CD4-positive, alpha-beta T cell treated with Interleukin-6 for 4 hours (primary cell): ENCODE measurements at places on chromosomes 2 and 18.

DNA sequence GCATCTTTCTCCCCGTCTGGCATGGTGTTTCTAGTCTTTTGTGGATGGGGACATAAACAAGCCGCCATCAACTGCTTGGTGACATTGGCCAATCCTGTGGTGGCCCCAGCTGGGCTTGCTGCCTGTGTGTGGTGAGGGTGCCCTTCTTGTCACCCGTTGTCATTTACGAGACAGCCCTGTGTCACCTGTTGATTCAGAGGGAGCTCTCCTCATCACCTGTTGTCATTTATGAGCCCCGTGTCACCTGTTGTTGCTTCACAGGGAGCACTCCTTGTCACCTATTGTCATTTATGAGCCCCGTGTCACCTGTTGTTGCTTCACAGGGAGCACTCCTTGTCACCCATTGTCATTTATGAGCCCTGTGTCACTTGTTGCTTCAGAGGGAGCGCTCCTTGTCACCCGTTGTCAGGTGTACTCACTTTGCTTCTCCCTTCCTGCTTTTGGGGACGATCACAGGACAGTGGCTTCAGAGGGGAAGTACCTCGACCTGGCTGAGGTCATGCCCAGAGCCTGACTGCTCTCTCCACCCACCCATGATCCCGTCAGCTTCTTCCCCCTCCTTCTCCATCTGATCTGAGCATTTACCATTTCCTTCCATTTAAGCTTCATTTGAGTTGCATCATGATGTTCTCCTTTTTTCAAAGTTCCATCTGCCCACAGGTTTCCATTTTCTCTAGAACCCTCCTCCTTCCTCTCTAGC lies 29.1 kb downstream of the HPCAL1 start:
- peak; percentile 67 for DNase-seq

- DNase-seq = no peak
Observed at GRCh38 chr2:143787674-143788073, 658.5 kb downstream of the ARHGAP15 start.

DNA sequence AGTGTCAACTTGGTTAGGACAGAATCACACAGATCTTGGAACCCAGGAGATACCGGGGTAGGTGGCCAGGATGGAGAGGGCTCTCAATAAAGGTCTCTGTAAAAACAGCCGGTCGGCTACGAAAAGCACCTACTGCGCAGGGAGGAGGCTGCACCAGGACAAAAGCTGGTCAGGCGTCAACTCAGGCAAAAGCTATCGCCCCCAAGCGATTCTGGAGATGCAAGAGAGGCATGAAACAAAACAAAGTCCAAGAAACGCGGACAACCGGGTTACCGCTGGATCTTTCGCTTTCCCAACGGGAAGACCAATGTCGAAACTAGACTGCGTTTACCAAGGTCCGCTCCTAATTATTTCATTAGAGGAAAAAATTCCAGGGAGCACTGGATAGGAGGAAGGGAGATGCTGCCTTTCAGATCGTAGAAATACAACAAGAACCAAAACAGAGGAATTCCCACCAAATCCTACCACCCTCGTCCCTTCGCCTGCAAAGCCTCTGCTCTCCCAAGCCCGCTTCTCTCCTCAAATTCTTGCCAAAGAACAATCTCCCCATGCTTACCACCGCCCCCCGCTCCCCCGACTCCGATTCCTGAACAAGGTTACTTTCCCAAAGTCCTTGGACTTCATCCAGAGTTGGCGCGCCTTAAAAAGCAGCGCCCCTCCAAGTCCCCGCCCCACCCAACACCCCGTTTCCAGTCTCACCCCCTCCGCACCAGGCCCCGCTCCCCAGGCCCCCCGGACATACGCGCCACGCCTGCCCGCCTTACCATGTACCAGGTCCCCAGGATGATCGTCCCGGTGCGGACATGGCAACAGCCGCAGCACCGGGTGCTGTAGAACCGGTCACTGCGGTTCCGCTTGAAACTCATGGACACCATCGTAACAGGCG lies 539 bp downstream of the LAPTM4A start:
- peak; percentile 24 for DNase-seq

- no peak for DNase-seq
Observed at GRCh38 chr2:144472046-144472412, 47.9 kb downstream of the ZEB2 start.

- peak; percentile 27 for DNase-seq
Observed at GRCh38 chr2:190519975-190520767, 14.4 kb downstream of the NEMP2 start.

GRCh38 chr2:172082105-172082943 lies 3.0 kb upstream of the DLX1 start:
- no peak for DNase-seq

DNA sequence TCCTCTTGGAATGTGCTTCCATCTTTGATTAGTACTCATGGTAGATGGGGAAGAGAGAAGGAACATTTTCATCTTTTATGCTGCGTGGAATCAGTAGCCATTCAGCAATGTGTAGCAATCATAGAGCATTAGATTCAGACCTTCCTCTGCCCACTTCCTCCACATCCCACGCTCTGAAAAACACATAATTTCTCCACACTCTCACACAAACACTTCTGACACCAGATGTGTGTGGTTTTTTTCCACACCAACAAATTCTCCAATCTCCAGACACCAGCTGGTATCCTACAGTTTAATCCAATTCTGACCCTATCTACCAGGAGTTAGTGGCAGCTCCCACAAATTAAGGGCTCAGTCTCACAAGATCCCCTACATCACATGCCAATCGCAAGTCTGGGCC lies 103.3 kb downstream of the AOX1 start:
- DNase-seq = no peak

GRCh38 chr2:177326005-177326404 lies 61.5 kb upstream of the NFE2L2 start:
- DNase-seq = no peak

DNA sequence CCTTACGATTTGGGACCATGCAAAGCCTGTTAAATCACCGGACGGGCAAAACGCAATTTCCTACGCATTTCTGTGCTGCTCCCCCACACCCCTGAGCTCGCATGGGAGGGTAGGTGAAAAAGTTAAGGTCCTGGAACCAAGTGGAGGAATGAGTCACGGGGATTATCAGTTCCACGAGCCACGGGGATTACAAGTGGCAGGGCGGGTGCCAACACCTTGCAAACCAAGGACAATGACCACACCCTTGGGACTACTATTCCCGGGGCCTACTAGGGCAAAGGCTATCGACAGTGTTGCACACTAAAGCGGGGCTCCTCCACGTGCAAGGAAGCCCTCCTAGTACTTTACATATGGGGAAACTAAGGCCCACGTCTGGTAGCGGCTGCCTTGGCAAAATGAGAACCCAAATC lies 447 bp downstream of the RETSAT start:
- DNase-seq = no peak

DNA sequence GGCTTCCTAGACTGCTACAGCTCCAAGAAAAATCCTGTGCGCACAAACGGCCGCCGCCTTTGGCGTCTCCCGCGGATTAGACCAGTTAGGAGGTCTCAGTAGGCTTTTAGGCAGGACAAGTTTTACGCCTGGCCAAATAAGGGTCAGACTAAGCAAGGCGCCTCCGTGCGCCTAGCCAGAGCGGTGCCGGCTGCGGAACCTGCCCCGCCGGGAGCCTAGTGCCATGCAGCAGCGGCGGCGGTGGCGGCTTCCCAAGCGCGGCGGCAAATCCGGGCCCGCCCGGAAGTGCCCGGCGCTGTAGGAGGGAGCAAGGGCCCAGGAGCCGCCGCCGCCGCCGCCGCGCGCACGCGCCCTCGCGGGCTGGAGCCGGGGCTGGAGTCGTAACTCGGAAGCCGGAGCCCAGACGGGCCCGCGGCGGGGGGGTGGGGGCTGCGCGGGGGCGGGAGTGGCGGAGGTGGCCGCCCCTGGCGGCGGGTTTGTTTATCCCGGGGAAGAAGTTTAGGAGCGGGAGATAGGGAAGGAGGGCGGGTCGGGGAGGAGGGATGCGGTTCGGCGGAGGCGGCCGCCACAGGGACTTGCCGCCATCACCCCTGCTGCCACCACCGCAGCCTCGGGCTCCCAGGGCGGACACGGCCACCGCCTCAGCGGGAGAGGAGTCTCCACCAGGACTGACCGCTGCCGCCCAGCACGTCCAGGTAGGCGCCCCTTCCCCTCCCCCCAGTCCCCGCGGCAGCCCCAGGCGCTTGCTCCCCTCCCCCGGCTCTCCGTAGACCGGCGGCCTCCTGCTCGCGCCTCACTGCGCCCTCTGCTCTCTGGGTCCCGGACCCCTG lies at the start of gene SPOPL:
Gene SPOPL, plus strand, starts transcription at position 346 of the 830 bp plus-strand sequence. CDS start 48,447 bp downstream, outside the sequence.
- DNase-seq = peak; percentile 85

DNA sequence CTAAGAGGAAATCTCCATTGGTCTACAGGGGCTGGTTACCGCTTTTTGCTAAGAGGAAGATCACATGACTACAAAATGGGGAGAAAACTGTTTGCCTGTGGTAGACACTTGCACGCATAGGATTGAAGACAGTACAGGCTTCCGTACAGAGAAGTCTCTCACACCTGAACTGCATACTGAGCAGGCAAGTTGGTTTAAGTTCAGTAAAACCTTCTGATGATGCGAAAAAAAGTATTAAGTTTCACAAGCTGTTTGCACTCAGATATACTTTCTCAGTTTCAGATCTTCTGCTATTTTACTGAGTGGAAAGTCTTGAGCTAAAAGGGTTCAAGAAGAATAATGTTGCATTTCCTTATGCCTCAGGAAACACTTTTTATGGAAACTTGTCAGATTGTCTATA lies 292.2 kb upstream of the MC4R start:
- no peak for DNase-seq

DNA sequence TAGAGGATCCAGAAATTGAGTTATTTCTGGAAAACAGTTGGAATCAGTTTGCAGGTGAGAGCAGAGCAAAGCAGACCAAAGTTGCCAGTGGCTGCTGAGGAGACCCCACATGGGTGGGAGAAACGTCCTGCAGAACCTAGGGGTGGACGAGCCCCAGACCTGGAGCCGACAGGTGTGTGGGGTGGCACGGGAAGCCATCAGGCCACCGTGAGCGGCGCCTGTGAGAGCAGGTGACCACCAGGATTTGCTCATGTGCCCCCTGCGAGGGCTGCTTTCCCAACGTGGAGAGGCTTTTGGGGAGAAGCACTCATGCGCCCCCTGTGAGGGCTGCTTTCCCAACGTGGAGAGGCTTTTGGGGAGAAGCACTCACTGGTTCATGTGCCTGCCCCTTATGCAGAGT lies 116.8 kb upstream of the NFATC1 start:
- DNase-seq = no peak

- DNase-seq = no peak
Observed at GRCh38 chr2:173171924-173172643, 96.4 kb downstream of the MAP3K20 start.

DNA sequence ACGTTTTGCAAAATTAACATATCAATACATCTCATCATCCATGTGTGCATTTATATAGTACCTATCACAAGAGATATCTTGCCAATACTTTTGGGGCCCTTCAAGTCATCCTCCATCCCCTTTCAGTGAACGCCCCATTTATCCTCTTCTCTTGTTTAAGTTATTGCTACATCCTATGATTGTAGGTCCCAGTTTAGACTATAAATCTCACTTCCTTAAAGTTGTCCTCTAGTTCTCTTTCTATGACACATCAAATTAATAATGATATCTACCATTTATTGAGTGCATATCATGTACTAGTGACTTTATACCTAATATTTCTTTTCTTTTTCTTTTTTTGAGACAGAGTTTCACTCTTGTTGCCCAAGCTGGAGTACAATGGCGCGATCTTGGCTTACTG lies 28.8 kb upstream of the FBXO11 start:
- no peak for DNase-seq

DNA sequence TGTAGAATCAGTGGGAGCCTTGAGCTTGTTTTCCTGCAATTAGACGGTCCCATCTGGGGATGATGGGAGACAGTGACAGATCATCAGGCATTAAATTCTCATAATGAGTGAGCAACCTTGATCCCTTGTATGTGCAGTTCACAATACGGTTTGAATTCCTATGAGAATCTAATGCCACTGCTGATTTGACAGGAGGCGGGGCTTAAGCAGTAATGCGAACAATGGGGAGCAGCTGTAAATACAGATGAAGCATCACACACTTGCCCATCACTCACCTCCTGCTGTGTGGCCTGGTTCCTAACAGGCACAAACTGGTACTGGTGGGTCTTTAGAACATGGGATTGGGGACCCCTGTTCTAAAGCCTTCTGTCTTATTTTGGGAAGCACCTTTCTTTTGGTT lies 17.9 kb upstream of the NYAP2 start:
- no peak for DNase-seq

DNA sequence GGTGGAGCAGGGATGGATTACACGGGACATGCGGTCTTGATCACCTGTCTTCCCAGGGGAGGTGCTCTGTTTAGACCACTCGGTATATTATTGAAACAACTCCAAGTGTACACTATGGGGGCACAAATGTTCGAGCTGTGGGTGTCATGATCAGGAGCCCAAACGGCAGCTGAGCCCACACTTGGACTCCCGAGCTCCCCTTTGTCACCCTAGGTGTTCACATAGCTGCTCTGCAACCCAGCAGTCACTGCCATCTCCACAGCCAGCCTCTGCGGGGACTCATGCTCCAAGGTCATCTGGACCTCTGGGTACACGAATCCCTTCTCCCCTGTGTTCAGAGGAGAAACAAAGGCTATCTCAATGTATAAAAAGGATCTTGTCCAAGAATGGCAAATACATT lies 46.0 kb downstream of the CAPN13 start:
- no peak for DNase-seq

- no peak for DNase-seq
Observed at GRCh38 chr2:204201507-204201906, 264.9 kb downstream of the ICOS start.

DNA sequence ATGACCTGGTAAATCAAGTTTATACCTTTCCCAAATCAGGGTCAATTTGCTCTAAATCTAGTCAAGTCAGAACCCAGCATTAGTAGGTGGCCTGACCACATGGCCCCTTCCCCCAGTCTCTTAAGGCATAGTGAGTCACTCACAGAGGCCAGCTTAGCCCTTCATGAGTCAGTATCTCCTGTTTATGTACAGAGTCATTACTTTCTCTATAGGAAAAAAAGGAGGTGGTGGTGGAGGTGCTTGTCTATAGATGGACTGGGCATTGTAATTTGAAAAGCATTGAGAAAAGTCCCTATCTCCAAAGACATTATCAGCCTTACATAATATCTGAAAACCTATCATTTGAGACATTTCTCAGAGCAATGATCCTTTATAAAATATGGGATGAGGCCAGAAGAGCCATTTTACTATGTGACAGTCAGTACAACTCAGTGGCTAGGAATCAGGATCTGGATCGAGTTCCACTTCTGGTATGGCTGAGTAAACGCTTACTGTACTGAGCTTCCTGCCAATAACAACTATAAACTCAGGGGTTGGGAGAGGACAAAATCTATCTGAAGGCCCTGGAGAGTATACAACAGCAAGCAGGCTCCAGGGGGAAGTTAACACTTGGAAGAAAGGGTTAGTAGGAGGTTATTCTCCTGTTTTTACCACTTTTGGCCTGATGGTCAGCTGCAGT lies 22.5 kb upstream of the SIGLEC15 start:
- no peak for DNase-seq

DNA sequence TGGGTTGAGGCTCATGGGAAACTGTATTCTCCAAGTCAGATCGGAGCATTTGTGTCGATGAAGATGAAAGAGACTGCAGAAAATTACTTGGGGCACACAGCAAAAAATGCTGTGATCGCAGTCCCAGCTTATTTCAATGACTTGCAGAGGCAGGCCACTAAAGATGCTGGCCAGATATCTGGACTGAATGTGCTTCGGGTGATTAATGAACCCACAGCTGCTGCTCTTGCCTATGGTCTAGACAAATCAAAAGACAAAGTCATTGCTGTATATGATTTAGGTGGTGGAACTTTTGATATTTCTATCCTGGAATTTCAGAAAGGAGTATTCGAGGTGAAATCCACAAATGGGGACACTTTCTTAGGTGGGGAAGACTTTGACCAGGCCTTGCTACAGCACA lies 336.6 kb downstream of the PAX3 start:
- DNase-seq = no peak

GRCh38 chr2:71505770-71506140 lies 52.4 kb downstream of the DYSF start:
- no peak for DNase-seq

GRCh38 chr2:96747061-96747617 lies 7.3 kb upstream of the LMAN2L start:
- DNase-seq = no peak
